ENCODE measurements at places on chromosomes 5 and 9. TPM values are rescaled to one million over a fixed set of nuclear protein-coding genes. Genes with fewer than 3 reads are reported as not detected.
A peak's percentile ranks its signal among the peaks of the same experiment; 100 is the strongest.

Gene OMD
- polyA plus RNA-seq = not detected

Gene SOHLH1
- not detected for polyA plus RNA-seq

Gene HAVCR1
- polyA plus RNA-seq = not detected

Gene ADAMTSL1
- 15.0 TPM for polyA plus RNA-seq

Gene GMCL2
- polyA plus RNA-seq = not detected

Gene IL31RA
- 0.06 TPM for polyA plus RNA-seq

Gene C9orf50
- polyA plus RNA-seq = not detected

Gene SPINK6
- not detected for polyA plus RNA-seq

Gene RAD1
- 11.7 TPM for polyA plus RNA-seq

Gene ANXA2R
- polyA plus RNA-seq = 10.4 TPM

DNA sequence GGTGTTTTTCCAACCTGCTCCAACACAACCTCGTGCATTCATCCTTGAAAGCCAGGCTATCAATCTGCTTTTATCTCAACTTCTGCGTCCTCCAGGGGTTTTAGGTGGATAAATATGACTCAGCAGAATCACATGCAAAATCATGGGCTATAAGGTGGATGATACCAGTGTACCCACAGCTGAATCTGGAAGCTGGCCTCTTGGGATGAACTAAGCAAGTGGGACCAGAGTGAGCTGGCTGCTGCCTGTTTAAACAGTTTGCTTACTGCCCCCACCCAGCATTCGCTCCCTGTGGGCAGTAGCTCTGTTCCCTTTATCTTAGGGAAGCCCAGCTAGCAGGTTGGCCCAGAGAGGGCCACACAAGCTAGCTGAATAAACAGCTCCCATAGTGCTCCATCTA is 194.0 kb downstream of the CRB2 start:
- no peak overlapping the region for H3K4me3 ChIP-seq
- no peak for DNase-seq
- H3K4me1 ChIP-seq = peaks cover 6% of the 10 kb centered on the region
- H3K27me3 ChIP-seq = no peaks in the 10 kb centered on the region
- H3K27ac ChIP-seq = no peak overlapping the region

DNA sequence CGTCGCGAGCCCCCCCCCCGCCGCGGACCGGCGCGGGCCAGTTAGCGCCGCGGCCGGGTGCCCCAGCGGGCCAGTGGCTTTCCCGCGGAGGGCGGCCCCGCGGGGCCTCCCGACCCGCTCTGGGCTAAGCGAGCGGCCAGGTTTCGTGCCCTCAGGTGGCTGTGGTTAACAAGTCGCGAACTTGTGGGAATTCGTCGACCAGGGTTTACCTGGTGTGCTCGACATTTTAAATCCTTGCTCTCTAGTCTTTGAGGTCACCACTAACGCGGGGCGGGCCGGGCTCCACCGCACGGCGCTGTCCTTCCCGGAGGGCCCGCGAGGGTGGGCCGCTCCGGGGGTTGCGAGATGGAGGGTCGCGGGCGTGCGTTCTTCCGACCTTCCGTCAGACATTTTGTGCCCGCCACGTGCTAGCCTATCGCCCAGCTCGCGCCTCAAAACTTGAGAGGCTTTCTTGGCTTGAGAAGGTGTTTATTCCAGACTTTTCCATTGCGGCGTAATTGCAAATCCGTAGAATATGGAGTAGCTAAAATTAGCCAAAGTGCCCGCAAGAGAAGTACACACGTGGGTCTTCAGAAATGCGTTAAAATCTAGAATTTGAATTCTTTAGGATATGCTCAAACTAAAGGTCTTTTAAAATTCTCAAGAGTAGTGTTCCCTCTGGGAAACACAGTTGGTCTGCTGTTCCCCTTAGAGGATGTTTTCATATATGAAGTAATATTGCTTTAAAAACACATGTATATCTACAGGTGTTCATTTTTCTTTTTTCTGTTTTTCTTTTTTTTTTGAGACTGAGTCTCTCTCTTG is 2.1 kb downstream of the ANP32B start:
- peak overlapping the region; percentile 94 for H3K27ac ChIP-seq
- peak overlapping the region; percentile 23 for H3K4me3 ChIP-seq
- peaks cover 31% of the 10 kb centered on the region for H3K4me1 ChIP-seq
- DNase-seq = peak; percentile 56
- H3K36me3 ChIP-seq = no peaks in the 10 kb centered on the region

GRCh38 chr5:175129619-175130018 is 314.4 kb downstream of the DRD1 start:
- no peaks in the 10 kb centered on the region for H3K36me3 ChIP-seq
- H3K4me1 ChIP-seq = no peaks in the 10 kb centered on the region
- H3K4me3 ChIP-seq = no peak overlapping the region
- no peak overlapping the region for H3K27ac ChIP-seq
- no peaks in the 10 kb centered on the region for H3K27me3 ChIP-seq
- no peak for DNase-seq

DNA sequence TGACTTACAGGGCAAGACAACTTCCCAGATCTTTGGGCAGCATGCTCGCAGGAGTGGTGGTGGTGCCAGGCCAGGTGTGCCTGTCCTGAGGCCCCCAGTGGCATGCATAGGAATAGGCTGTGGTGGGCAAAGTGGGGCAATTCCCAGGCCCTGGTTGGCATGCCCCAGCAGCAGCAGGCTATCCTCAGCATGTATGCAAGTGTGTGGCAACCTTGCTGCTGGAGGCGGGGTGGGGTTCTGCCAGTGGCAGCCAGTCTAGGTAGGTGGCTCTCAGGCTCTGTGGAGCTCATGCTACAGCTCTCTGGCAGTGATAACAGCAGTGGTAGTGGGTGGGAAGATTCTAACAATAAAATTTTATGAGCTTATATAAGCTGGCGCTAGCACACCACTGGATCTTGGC is 27.7 kb upstream of the C6 start:
- no peaks in the 10 kb centered on the region for H3K27me3 ChIP-seq
- H3K4me1 ChIP-seq = no peaks in the 10 kb centered on the region
- no peak for DNase-seq
- H3K27ac ChIP-seq = no peak overlapping the region
- H3K36me3 ChIP-seq = no peaks in the 10 kb centered on the region

DNA sequence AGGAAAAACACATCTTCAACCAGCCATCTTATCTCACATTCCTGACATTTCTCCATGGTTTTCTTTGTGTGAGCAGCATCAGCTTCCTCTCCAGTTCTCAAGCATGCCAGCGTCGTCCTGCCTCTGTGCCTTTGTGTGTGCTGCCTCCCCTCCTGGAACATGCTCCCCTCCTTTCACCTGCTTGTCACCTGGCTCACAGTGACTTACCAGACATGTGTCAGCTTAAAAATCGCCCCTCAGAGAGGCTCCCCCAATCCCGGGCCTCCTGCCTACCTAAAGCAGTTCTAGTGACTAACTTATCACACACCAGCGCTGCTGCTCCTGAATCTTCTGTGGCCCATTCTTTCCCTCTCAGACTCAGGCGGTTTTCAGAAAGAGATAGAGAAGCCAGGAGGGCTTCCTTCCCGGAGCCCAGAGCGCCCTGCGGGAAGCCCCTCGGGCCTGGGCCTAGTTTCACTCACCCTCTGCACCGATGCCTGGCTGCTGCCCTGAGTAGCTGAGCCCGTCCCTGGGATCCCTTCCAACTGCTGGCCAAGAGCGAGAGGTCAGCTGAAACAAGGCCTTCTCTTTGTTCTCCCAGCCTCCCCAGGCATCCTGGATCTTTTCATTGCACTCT is 51.1 kb upstream of the MVB12B start:
- peaks cover 9% of the 10 kb centered on the region for H3K27me3 ChIP-seq
- no peaks in the 10 kb centered on the region for H3K36me3 ChIP-seq
- H3K27ac ChIP-seq = no peak overlapping the region
- no peak overlapping the region for H3K4me3 ChIP-seq
- no peaks in the 10 kb centered on the region for H3K4me1 ChIP-seq
- DNase-seq = peak; percentile 23

DNA sequence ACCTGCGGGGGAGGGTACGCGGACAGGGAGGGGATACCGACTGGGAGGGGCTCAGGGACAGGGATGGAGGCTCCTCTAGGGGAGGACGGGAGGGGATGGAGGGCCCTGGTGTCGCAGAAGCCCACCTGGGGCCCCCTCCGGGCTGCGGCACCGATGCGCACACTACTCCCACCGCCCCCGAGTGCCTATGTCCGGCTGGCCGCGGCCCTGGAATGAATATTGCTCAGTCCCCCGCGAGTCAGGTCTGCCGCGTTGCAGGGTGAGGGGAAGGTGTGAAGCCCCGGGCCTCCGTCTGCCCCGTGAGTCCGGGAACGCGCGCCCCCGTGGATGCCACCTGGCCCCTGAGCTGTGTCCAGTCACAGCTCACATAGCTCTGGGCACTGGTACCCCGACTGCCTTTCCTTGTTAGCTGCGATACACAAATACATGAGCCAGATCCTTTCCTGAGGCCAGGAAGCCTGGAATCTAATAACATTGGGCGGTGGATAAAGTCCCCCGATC is 44.5 kb upstream of the PRSS3 start:
- peak overlapping the region; percentile 32 for H3K4me3 ChIP-seq
- DNase-seq = peak; percentile 28
- H3K4me1 ChIP-seq = peaks cover 8% of the 10 kb centered on the region
- H3K36me3 ChIP-seq = no peaks in the 10 kb centered on the region
- no peaks in the 10 kb centered on the region for H3K27me3 ChIP-seq
- H3K27ac ChIP-seq = no peak overlapping the region

DNA sequence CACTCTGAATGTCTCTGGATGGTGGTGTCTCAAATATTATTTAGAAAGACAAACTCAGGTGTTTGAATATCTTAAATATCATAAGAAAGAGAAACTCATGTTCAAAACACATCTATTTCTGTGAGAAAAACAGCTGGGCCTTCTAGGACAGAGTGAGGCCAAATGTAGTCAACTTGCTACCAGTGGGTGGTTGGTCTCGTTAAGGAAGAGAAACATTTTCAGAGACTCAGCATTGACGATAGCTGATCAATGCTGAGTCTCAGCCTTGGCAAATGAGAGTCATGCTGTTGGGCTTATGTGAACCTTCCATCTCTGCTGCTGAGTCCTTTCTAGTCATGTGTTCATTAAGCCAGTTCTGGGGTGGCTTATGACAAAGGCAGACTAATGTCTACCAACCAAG is 418.0 kb downstream of the CETN3 start:
- H3K4me1 ChIP-seq = no peaks in the 10 kb centered on the region
- H3K27me3 ChIP-seq = no peaks in the 10 kb centered on the region
- no peak overlapping the region for H3K4me3 ChIP-seq
- no peak for DNase-seq

DNA sequence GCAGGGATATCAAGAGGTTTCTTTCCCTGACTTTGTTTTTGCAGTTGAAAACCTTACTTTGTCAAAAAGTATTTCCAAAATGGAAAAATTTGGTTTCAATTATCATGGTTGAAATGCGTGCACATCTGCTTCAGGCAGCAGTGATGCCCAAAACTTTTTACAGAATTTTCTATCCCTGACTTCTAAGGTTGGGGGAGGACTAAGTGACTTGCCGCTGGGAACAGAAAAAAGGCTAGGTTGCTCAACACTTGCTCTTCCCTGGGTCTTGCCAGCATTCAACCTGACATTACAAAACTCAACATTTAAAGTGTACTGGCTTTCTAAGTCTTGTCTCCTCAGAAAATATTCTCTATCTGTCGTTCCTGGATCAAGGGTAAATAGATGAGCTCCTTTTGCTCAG is 4.7 kb downstream of the KLHL3 start:
- no peak for DNase-seq
- H3K4me3 ChIP-seq = no peak overlapping the region
- no peaks in the 10 kb centered on the region for H3K36me3 ChIP-seq
- peaks cover 22% of the 10 kb centered on the region for H3K4me1 ChIP-seq

GRCh38 chr9:72193478-72193881 is 44.2 kb downstream of the GDA start:
- no peaks in the 10 kb centered on the region for H3K27me3 ChIP-seq
- H3K27ac ChIP-seq = no peak overlapping the region
- no peak for DNase-seq
- H3K36me3 ChIP-seq = no peaks in the 10 kb centered on the region

- H3K27ac ChIP-seq = no peak overlapping the region
- H3K4me1 ChIP-seq = peaks cover 11% of the 10 kb centered on the region
- H3K4me3 ChIP-seq = peak overlapping the region; percentile 18
- DNase-seq = peak; percentile 85
Measured at GRCh38 chr9:34379334-34380033, 2.8 kb upstream of the MYORG start.

- H3K4me1 ChIP-seq = no peaks in the 10 kb centered on the region
- no peaks in the 10 kb centered on the region for H3K36me3 ChIP-seq
- H3K27me3 ChIP-seq = no peaks in the 10 kb centered on the region
- no peak overlapping the region for H3K27ac ChIP-seq
Measured at GRCh38 chr5:42592401-42593140, 164.0 kb upstream of the CCDC152 start.

- H3K36me3 ChIP-seq = no peaks in the 10 kb centered on the region
- DNase-seq = no peak
- H3K27me3 ChIP-seq = no peaks in the 10 kb centered on the region
- H3K27ac ChIP-seq = no peak overlapping the region
Measured at GRCh38 chr5:149799965-149800516, 69.9 kb downstream of the PPARGC1B start.

DNA sequence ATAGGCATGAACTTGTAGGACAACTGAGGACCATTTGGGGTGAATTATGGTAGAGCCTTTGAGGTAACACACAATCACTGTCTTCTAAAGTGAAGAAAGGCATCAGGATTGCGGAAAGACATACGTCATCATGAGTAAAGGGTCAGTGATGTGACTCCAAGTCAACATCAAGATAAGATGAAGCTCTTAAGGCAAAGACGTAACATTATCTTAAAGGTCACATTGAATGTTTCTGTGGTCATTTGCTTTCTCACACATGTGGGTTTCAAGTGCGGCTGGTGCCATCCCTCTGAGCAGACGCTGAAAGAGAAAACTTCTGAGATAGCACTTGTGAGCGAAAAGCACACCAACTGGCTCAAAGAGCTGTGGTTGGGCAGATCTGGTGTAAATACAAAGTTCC is 63.3 kb upstream of the GRAMD2B start:
- DNase-seq = no peak
- H3K36me3 ChIP-seq = no peaks in the 10 kb centered on the region
- no peak overlapping the region for H3K4me3 ChIP-seq
- H3K27me3 ChIP-seq = peaks cover 18% of the 10 kb centered on the region
- H3K27ac ChIP-seq = no peak overlapping the region

GRCh38 chr5:171023508-171023907 is 161.7 kb downstream of the RANBP17 start:
- H3K36me3 ChIP-seq = no peaks in the 10 kb centered on the region
- H3K4me1 ChIP-seq = no peaks in the 10 kb centered on the region
- H3K4me3 ChIP-seq = no peak overlapping the region
- no peak overlapping the region for H3K27ac ChIP-seq
- H3K27me3 ChIP-seq = no peaks in the 10 kb centered on the region
- DNase-seq = no peak

DNA sequence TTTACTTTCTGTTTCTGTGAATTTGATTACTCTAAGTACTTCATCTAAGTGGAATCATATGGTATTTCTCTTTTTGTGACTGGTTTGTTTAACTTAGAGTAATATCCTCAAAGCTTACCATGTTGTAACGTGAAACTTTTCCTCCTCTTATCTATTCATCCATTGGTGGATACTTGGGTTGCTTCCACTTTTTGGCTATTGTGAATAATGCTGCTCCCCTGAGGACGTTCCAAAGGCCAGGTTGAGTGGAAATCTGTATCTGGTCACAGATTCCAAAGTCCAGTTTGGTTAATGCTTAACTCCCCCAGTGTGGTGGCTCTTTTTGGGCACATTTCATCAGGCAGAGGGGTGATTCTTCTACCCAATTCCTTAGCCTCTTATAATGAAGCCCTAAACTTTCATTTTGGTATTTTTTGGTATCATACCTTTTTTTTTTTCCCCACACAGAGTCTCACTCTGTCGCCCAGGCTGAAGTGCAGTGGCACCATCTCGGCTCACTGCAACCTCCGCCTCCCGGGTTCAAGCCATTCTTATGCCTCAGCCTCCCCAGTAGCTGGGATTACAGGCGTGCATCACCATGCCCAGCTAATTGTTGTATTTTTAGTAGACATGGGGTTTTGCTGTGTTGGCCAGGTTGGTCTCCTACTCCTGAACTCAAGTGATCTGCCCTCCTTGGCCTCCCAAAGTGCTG is 65.4 kb downstream of the CMYA5 start:
- no peak for DNase-seq
- peaks cover 3% of the 10 kb centered on the region for H3K27me3 ChIP-seq
- H3K36me3 ChIP-seq = no peaks in the 10 kb centered on the region
- H3K4me1 ChIP-seq = no peaks in the 10 kb centered on the region
